Stimulated activated CD4-positive, alpha-beta T cell treated with anti-CD3 and anti-CD28 coated beads, Interleukin-4, amount 100 ng/mL, for 4 hours (primary cell): ENCODE measurements at places on chromosomes 12 and 14.

DNA sequence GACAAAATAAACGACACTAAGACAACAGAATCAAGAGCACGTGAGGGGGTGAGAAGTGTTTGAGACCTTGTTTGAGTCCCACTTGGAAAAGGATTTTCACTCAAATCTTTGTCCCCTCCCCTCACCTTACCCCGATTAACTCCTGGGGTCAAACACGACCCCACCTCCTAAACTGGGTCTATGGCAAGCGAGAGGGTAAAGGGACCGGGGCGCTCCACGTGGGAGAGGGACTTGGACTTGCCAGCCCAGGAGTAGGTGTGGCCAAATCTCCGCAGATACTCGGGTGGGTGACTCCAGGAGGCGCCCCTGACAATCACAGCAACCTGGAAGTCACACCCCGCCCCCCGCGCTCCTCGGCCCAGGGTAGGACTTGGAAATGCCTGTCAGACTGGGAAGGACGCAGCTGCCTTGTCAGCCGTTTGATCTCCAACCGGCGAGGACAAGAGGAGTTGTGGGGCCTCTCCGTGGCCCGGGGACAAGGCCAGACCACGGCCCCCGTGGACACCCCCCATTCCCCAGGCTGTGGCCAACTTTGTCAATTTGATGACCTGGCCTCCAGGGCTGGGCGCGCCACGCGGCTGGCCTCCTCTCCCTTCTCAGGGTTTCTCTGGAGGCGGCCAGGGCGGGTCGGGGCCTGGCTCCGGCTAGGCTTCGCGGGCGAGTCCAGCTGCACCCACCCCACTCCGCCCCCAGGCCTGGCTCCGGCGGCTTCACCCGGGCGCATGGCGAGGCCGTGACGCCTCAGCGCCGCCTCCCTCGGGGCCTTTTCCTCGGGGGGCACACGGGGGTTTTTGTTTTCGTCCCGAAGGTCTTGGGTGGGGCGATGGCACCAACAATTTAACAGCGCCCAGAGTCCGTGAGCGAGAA, 1.1 kb upstream of the BCL11B start:
- peak; percentile 62 for DNase-seq

DNA sequence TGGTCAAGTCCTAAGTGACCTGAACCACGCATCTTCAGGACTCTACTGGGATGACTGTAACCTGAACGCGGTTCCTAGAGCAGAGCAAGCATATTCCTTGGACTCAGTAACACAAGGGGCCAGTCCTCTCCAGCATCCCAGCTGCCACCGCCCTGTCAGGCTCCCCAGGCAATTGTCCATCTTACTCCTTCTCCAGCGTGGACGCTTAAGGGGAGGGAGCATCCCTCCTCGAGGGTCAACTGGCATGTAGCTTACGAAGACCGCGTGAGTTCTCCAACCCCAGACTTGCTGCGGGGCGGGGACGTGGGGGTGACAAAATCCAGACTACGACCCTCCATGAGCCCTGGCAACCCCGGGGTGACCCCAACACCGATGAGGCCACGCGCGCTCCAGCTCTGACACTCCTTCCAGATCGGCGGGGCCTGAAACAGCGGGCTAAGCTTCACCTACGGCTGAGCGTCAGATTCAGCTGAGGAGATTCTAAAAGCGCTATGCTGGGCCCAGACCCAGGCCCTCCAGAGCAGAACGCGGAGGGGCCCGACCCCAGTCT, 846 bp upstream of the MTHFD1 start:
- no peak for DNase-seq

DNA sequence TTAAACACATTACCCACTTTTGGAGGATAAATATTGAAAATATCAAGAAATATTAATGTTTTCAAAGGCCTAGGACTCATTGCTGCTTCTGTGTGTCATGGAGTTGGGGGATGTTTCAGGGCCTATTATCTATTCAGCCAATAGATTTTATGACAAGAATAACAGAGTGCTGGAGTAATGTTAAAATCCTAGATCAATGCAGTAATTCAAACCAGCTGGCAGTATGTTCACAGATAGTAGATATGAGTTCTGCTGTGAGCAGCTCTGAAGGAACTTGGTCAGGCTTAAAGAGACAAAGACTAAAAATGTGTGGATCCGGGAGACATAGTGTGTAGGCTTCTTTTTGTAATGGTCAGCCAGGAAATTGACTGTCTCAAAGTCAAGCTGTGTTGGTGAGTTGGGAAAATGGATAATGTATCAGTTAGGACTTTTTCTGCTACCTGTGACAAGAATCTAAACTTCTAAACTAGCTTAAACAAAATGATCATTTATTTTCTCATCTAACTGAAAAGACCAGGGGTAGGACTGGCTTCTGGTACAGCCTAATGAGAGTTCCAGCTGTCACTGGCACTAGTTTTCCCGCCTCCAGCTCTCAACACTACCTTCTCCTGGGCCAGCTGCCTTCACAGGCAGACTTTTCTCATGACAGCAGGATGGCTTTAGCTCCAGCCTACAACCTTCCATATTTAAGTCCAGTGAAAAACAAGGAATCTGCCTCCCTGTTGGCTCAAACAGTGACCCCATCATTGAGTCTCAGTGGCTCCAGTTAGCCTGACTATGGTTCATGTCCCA, 16.3 kb upstream of the POLR3B start:
- DNase-seq = no peak

DNA sequence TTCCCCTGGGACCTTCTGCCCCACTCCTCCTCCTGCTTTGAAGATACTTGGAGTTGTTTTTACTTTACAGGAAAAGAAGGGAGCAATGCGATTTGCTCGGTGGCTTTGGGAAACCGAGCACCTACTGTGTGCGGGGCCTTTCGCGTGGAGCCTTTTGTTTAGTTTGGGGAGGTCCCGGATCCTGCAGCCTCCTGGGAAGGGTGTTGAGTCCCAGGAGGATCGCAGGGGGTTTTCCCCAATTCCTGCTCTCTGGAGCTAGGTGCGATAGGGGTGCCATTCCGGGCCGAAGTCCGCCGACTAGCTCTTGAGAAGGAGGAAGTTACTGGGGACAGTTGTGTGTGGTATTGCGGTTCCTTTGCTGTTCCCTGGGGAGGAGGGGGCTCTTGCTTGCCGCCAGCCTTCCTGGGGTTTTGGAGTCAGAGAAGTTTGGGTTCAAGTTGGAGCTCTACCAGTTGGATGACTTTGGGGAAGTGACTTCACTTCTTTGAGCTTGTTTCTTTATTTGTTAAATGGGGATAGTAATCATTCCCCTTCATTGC, 1.1 kb downstream of the BRI3BP start:
- DNase-seq = no peak

DNA sequence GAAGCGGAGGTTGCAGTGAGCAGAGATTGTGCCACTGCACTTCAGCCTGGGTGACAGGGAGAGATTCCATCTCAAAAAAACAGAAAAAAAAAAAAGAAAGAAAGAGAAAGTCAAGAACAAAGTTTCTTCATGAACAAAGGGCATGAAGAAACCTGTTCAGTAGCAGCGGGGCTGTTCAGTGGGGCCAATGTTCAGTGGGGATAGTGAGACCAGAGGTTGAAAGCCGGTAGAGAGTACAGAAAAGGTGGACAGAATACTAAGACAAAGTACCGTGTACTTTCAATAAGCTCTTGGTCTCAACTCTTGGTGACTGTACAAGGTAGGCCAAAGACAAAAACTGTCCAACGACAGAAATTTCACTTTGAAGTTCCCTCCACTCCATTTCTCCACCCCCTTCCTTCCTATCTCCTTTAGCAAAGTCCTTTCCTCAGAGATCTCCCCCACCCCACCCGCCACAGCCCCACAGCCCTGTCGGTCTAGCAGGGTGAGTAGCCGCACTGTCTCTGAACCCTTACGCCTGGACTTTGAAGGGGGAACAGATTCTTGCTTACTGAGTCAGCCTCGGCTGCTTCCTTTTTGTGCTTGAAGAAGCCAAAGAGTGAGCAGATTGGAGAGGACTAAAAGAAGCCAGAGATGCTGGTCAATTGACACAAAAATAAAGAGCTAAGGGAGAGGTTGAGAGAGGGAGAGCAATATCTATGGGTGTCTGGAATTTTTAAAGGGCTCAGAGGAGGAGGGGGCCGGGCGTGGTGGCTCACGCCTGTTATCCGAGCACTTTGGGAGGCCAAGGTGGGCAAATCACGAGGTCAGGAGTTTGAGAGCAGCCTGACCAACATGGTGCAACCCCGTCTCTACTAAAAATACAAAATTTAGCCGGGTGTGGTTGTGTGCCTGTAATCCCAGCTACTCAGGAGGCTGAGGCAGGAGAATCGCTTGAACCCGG, 44.2 kb upstream of the FOS start:
- no peak for DNase-seq

DNA sequence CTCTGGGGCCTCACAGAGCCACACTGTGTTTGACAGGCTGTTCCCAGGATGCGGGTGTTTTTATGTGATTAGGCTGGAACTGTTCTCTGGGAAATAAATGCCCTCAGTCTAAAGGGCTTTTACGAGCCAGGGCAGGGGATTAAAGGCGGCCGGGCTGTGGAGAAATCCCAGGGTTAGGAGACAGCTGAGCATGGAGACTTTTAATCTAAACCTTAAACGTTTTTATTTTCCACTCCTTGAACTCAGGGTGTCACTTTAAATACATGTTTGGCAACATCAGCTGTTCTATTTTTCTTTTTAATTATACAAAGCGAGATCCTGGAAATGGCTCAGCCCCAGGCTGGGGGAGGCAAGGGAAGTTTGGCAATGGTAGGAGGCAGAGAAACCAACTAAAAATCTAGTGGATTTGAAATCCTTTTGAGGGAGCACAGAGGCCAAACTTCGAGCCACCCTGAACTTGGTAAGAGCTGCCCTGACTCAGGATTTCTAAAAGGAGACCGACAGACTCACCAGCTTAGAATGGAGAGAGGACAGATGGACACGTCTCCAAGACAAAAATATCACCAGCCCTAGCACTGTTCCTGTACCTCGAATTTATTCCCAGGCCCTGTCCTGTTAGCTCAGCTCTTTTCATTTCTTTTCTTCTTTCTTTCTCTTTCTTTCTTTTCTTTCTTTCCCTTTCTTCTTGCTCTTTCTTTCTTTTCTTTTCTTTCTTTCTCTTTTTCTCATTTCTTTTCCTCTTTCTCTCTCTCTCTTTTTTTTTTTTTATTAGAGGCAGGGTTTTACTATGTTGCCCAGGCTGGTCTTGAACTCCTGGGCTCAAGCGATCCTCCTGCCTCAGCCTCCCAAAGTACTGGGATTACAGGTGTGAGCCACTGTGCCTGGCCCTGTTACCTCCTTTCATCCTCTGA, 15.8 kb upstream of the ORAI1 start:
- no peak for DNase-seq

DNA sequence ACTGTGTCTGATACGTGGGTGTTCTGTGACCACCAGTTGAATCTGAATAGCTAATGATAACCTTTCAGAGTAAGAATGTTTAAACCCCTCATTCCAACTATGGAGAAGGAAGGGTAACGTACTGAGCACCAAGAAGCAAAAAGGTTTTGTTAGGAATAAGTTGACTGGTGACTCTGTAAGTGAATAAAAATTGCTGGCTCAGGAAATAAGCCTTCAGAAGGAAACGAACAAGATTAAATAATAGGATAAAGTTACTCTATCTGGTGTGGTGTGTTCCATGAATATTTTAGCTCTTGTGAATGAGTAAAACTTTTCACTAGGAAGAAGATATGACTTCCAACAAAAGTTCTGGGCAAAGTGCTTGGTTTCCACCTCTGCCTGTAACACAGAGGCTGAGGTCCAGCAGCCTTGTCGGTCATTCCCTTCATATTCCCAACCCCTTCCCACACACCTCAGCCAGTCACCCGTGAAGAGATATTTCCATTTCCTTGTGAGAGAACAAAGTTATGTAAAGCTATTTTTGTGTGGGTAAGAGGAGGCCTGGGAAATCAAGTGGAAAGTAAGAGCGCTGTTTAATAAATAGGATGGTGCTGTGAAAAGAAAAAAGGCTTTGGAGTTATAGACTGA, 47.1 kb downstream of the ARF6 start:
- no peak for DNase-seq

- no peak for DNase-seq
Observed at GRCh38 chr14:50320283-50320682, 8.2 kb downstream of the DMAC2L start.

DNA sequence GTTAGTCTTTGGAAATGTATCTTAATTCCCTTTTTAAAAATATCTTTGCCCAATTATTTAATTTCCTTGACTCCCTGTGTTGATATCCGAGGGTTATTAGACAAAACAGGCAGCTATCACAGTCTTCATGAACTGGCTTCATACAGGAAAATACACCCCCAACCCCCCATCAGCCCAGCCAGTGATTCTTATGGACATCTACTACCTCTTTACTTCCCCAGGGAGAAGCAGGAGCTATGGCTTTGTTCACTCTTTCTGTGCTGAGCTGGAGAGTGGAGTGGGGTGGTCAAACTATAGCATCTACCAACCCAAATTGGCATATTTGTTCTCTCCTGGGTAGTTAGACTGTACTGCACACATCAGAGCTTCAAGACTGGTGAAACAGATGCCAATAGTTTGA, 134.4 kb upstream of the SLC38A2 start:
- no peak for DNase-seq

DNA sequence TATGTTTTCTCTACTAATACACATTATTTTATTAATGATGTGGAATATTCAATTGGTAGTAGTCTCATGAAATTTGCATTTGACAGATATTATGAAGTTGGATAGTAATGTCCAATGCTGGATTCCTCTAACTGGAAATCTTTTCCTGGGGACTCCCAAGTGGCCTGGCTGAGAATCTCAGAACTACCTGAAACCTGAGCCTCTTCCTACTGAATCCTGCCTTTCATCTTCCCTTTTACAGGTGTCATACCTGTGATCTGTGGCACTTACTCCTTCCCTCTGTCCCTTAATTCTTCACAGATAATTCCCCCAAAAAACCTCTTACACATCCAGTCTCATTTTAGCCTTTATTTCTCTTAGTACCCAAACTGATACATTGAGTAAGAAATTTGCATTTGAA, 89.7 kb upstream of the MYF6 start:
- DNase-seq = no peak

DNA sequence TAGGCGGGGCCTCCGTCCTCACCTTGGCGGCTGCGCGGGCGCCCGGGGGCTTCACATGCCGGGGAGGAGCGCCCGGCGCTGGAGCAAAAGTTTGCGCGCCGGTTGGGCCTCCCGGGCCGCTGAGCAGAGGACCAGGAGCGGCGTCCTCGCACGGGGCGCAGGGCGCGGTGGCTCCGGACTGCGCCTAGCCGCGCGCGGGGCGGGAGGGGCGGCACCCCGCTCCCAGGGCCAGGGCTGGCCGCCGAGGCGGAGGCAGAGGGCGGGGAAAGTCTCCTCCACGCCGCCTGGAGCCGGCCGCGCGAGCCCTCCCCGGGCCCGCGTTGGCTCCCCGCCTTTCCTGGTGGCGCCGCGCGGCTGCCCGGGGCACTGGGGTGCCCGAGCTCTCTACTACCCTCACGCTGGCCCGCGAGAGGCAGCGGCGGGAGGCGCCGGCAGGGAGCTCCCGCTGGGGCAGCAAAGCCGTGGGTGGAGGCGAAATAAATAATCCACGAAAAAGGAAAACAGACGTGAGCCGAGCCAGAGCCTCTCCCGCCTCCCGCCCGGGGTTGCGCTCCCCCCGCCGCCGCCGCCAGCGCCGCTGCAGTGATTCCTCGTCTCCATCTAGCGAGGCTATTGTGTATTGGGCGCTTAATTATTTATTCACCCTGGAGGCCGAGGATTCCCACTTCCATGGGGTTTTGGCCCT, 400 bp upstream of the PRIMA1 start:
- DNase-seq = no peak

GRCh38 chr12:57154804-57155434, 7.5 kb upstream of the LRP1-AS start:
- no peak for DNase-seq
